ENCODE measurements at places on chromosomes 2 and 18.
A peak's percentile ranks its signal among the peaks of the same experiment; 100 is the strongest.

GRCh38 chr2:7510353-7510752 is 593.1 kb downstream of the RNF144A start:
- DNase-seq = no peak

GRCh38 chr2:232327105-232328031 is 51.2 kb upstream of the ALPP start:
- DNase-seq = no peak

- DNase-seq = peak; percentile 24
Observed at GRCh38 chr2:85772019-85772745, 18.4 kb downstream of the ATOH8 start.

DNA sequence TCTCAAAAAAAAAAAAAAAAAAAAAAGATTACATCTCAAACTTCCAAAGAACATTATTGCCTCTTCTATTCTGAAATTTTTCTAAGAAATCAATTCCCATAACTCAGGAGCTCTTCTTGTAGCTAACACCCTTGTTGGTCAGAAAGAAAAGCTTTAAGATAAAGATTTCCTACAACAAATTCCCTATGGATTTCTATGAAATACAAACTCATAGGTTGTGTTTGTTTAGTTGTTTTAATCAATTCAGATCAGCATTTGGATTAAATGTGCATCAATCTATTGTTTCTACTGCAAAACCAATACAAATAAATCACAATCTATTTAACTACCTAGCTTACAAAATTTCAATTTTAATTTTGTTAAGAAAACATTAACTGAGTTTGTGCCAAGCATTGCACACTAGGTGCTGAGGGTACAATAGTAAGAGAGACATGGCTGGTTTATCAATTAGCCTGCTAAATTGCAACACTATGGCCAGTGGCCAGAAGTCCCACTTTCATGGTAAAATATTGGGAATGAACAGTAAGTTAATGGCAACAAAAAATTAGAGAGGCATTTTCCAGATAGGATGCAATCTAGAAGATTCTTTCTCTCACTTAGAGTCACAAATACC is 80.2 kb upstream of the MYCN start:
- no peak for DNase-seq

DNA sequence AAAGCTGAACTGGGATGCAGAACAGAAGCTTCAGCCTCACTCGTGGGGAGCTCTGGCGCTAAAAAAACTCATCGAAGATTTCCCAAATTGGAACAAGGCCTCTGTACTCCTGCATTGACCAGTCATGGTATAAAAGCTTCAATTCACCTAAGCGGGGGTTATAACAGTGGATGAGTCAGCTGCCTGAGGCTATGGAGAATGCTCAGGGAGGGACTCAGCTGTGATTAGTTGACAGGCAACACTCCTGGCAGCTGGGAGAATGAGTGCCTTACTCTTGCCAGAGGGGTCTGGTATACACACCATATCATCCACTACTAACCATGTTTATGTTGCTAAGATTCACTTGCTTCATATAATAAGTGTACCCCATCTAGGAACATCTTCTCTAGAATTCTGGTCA is 350.6 kb upstream of the VRK2 start:
- no peak for DNase-seq

DNA sequence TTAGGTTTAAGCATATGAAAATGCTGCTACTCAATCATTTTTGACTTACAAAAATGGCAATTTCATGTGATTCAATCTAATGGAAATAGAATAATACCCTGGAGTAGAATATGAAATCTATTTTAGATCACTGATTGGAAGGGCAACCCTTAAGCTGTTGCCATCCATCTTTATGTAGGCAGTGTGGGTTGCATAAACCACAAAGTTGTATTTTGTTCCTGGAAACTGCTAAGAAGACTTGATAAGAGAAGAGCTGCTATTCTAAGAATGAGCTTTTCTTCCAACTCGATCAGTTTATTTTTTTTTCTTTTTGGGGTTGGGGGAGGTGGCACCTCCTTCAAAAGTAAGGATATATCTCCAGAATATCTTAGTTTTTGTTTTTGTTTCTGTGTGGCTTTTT is 60.2 kb downstream of the CAVIN2 start:
- DNase-seq = no peak

DNA sequence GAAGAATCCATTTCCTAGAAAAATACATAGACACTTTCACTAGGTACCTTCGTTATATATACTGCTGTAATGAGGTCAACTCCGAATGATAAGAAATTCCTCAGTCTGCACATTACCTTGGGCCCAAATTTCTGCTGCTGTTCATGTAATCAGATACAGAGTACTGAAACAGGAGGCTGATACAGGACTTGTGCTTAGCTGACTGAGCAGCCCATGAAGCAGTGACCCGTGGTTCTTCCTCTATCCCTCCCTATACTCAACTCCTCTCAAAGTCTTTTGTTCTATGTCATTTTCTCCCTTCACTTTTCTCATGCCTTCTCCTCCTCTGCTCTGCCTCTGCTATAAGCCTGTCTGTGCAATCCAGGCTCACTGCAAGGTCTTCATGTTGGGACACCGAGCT is 57.5 kb upstream of the ST8SIA5 start:
- no peak for DNase-seq

- DNase-seq = no peak
Observed at GRCh38 chr18:22475426-22476100, 57.8 kb upstream of the CTAGE1 start.

DNA sequence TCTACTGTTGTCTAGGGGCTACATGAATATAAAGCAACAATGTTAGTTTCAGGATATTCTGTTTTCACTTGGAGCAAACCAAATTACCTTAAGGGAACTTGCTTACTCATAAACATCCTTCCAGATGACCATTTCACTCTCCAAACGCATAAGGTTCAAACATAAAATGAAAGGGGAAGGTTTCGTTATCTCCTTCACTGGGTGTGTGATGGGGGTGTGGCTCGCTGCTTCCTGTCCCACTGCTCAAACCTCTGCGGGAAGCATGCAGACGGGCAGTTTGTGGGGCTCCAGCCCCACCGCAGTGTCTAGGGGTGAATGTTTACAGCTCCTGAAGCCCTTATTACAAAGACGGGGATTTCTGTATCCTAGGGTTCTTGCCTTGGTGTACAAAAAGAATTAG is 1310.9 kb upstream of the TMEFF2 start:
- DNase-seq = no peak

- no peak for DNase-seq
Observed at GRCh38 chr18:42892181-42892580, 223.3 kb downstream of the RIT2 start.

GRCh38 chr2:239502430-239503186 is 101.8 kb upstream of the HDAC4 start:
- DNase-seq = no peak

DNA sequence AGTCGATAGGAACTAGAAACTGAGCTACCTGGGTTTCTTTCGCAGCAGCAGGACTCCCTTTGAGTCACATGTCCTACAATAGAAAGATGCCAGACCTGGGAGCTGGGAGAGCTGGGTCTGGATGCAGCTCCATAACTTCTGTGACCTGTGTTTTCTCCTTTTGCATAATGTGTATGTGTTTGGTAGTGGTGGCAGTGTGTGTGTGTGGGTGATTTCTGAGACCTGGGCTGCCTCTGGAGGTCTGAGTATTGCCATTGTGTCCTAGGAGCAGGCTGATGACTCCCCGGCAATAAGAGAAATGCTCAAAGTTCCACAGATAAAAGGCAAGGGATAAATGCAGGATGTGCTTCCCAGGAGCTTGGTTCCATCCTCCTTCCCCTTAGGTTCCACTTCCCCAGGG is 6.4 kb downstream of the WNT10A start:
- DNase-seq = no peak

- DNase-seq = no peak
Observed at GRCh38 chr2:201157694-201158093, 25.2 kb upstream of the CASP10 start.

DNA sequence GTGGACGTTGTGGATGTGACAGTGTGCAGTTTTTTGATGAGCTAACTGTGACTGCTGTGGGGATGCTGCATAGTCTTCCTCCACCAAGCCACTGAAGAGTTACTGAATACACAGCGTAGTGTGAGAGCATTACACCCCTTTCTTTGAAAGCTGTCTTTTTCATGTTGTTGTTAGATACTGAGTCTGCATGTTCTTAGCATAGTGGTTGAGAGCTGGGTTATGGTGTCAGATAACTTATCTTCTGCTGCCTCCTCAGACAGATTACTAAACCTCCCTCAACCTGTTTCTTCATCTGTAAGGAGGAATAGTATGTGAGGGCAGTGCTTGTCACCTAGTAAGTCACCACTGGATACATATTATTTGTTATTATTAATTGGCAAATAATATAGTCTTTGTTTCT is 63.2 kb downstream of the CEP192 start:
- no peak for DNase-seq

DNA sequence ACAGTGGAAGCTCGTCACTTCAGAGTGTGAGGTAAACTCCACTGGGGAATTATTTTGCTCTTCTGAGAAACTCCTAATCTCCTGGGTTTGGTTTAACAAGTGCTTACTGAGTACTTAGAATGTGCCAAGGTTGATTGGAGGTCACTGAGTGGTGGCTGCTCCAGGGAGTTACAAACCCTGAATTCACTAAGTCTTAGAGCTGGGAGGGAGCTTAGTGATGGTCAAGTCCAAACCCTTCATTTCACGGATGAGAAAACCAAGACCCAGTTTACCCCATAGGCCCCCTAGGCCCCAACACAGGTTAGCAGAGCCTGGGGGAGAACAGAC is 52.0 kb downstream of the SLC4A5 start:
- no peak for DNase-seq

- no peak for DNase-seq
Observed at GRCh38 chr2:54618646-54619565, 104.6 kb upstream of the EML6 start.

DNA sequence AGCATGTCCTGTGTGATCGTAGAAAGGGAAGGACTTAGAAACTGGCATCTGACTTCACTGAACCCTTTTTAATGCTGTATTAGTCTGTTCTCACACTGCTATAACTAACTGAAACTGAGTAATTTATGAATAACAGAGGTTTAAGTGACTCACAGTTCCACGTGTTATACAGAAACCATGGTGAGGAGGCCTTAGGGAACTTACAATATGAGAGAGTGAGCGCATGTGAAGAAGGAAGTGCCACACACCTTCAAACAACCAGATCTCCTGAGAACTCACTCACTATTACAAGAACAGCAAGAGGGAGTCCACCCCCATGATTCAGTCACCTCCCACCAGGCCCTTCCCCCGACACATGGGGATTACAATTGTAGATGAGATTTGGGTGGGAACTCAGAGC is 811.3 kb downstream of the CPS1 start:
- DNase-seq = no peak

- no peak for DNase-seq
Observed at GRCh38 chr2:110718382-110718781, 14.0 kb upstream of the ACOXL start.

- DNase-seq = no peak
Observed at GRCh38 chr2:177302552-177302951, 38.0 kb upstream of the NFE2L2 start.

DNA sequence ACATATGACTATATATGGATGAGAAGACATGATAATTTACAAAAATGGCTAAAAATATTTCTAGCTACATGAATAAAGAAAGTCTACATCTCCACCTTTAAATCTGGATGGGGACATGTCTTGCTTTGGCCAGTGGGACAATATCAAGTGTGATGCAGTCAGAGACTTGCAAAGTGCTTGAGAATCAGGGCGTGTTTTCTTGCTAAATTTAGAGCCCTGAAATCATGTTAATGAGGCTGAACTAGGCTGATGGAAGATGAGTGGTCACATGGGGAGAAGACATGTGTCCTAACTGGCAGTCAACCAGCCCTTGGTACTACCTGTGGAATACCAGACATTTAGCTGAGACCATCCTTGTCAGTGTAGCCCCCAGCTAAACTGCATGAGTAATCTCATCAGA is 278.5 kb upstream of the RGPD4 start:
- DNase-seq = no peak

DNA sequence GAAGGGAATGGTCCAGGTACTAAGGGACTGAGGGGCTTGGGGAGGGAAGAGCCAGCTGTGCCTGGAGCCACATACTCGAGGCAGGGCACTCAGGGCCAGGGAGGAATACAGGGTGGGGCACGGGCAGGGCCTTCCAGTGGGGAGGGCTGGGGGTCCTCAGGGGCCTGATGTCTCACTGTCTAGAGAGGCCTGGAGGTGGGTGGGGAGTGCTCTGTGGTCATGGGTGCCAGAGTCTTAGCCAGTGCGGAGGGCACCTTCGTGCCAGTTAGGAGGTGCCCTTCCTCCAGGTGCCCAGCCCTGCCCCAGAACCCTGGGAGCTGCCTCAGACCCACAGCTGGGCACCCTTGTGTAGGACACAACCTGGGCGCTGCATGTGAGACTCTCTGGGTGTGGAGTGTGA is 81.2 kb downstream of the SMAD7 start:
- no peak for DNase-seq

- DNase-seq = no peak
Observed at GRCh38 chr2:159468257-159468656, 148.1 kb downstream of the BAZ2B start.

GRCh38 chr2:125471963-125472362 is 1184.0 kb upstream of the GYPC start:
- no peak for DNase-seq

- no peak for DNase-seq
Observed at GRCh38 chr2:73205611-73206010, 3.2 kb downstream of the NOTO start.

DNA sequence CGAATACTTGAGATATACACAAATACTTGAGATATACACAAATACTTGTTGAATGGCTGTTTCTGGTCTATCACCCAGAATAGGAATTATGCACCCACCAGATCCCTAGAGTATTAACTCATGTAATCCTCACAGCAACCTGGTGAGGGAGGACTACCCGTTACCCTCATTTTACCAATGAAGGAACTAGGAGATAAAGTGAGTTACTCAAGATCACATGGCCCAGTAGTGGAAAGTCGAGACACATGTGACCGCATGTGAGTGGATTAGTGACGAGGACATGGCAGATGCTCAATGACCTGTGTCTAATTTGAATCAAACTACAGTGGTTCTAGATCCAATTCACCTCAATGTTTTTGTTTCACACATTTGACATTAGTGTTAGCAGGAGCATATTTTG is 2.4 kb downstream of the MOGAT1 start:
- DNase-seq = no peak

GRCh38 chr2:12971581-12972365 is 255.0 kb downstream of the TRIB2 start:
- no peak for DNase-seq

- DNase-seq = no peak
Observed at GRCh38 chr18:6741232-6741663, 11.7 kb downstream of the ARHGAP28 start.

GRCh38 chr18:22637787-22638186 is 220.1 kb upstream of the CTAGE1 start:
- no peak for DNase-seq

DNA sequence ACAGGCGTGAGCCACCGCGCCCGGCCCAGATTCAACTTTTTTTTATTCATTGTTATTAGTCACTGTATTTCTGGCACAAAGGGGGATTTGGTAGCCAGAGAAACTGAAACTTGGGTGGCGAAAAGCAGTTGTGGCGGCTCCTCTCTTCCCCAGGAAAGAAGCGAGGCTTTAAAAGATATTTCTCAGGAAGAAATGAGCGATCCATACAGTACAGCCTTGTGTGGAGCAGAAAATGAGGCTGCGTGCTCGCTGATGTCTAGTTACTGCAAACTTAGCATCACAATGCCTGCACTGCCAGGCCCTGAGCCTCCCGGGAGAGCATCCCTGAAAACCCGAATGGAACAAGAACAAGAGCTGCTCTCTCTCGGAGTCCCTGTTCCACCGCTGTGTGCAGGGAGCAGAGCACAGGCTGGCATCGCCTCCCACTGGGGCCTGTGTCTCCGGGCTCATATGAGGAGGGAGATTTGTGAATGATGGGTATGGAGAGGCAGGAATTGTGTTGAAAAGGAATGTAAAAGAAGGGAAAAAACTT is 234.0 kb downstream of the ZNF516 start:
- DNase-seq = no peak

All from esophagus squamous epithelium (tissue), 5 donors.